ENCODE measurements at places on chromosomes 3 and 15.
A peak's percentile ranks its signal among the peaks of the same experiment; 100 is the strongest.

DNA sequence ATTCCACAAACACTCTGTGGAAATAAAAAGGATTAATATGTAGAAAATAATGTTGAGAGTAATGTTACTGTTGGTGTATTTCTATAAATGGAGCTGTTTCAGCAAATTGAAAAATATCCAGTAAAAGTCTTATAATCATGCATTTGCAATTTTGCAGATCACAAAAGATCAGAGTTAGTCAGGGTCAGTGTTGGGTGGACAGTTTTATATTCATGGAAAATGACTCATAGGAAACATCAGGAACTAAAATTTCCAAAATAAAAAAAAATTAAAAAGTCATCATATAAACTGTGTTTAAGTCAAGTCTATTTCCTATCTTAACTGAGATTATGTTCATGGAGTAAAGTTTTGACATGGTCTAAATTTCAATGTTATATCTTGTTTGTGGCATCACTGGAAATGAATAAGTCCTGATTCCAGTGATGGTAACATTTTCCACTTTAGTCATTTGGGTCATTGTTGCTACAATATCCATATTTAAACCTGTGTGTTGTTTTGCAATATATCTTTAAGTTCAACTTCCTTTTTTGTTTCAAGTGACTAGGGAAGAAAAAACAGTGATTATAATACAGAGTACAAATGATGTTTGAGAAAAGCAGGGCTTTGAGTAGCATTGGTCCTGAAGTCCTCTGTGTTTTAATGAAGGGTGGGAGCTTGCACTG, 37.8 kb downstream of the MITF start:
- no peak for DNase-seq

DNA sequence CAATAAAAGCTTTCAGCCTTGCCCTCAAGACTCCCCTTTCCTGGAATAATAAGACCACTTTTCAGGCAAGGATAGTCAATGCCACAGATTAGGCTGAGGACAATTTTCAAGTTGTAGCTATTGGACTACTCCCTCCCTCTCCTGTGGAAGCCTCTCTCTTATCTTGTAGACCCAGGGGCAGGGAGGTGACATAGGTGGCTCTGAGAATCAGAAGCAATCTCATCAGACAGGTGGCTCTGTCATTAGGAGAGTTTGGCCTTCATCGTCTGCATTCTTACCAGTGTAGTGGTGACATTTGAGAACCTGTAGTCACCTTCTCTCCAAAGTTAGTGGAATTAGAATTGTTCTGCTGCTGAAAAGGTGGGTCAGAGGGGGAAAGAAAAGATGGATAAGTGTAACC, 80.0 kb downstream of the LARS2 start:
- DNase-seq, result no peak

GRCh38 chr3:178345944-178346343, 190.3 kb upstream of the KCNMB2 start:
- no peak for DNase-seq

DNA sequence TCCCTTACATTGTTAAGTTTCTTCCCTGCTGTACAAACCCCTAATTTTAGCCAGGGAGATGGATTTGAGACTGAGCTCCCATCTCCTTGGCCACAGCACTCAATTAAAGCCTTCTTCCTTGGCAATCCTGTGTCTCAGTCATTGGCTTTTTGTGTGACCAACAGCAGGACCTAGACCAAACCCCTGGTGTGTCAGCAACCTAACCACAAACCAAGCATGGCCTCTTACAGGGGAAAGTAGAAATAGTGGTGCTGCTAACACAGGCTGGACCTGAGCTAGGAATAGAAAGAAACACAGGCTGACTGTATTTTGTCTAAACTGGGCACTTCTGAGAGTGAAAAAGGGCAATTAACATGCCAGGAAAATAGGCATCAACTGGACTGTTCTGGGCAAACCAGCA, 37.9 kb downstream of the PPCDC start:
- DNase-seq, result no peak

DNA sequence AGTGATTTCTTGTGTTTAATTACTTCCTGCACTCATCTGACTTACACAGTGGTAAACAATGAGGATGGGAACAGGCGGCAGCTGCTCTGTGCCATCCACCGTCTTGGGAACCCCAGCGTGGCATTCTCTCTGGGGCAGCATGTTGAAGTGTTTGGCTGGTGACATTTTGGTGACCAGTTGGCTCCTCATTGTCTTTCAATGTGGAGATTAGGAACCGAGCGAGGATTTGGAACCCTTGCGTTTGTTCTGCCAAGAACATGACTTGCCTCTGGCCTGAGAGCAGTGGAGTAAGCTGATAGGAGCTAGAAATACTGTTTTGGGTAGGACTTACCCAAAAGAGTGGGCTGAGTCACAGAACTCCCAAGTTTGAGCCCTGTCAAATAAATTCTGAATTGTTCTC, 88.8 kb downstream of the IGF1R start:
- DNase-seq, result no peak

- no peak for DNase-seq
Measured at GRCh38 chr15:39051626-39052322, 487.2 kb upstream of the RASGRP1 start.

DNA sequence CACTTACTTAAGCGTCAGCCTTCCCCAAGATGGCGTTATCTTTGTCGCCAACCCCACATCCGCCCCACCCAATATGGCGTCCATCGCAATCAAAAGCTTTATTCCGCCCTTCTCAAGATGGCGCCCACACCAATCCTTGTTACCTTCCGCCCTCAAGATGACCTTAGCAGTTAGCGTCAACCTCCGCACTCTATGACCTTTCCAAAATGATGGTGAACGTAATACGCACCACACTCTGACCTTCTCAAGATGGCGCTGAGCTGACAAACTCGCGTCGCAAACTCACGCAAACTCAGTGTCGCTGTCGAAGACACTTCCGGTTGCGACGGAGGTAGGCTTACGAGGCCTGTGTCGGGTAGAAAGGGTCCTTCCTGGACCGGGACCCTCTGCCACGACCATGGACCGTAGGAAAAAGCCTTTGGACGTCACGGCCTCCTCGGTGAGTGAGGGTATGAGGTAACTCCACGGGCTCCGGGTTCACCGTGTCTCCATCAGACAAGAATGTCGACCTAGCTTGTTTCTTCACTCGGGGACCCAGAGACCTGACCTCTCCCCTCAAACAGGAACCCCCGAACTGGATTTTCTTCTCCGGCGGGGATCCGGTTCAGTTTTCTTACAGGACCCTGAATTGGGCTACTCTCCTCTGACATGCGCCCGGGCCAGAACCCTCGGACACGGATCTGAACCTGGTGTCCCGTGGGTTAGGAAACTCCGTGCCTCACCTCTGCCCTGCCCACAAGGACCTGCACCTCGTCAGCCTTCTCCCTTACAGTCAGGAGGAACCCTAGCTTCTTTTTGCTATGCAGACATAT, at the start of gene CCDC174:
CCDC174 (plus strand) TSS at position 323 of the 812 bp plus-strand sequence; CDS start at position 398, 75 bp downstream.
- peak; percentile 93 for DNase-seq

DNA sequence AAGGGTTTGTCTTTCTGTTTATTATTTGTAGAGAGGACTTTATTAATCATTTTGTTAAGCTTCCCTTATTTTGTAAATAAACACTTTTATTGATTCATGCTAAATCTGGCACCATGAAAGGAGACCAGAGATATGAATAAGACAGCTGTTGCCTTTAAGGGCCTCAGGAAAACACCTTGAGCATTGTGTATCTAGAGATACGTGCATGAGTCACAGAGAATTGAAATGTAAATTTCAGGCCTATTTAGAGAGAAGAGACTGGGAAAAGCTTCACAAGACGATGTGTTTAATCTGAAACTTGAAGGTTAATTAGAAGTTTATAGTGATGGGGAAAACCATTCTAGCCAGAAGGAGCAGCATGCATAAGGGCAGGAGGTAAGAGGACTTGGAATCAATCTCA, 28.6 kb upstream of the UTS2B start:
- DNase-seq, result no peak

DNA sequence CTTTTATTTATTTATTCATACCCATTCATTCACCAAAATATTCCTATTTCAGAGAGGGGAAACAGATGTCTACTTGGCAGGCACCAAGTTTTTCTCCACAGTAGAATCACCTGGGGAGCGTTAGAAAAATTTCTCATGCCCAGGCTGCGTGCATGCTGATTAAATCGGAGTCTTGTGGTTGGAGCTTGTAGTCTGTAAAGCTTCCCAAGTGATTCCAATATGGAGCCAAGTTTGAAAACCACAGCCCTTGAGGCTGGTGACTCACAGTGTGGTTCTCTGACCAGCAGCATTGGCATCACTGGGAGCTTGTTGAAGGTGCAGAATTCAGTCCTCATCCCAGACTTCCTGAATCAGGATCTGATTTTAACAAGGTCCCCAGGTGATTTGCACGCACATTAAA, 49.7 kb downstream of the PDHB start:
- DNase-seq, result no peak

GRCh38 chr3:128399221-128399915, 67.3 kb downstream of the DNAJB8 start:
- no peak for DNase-seq

DNA sequence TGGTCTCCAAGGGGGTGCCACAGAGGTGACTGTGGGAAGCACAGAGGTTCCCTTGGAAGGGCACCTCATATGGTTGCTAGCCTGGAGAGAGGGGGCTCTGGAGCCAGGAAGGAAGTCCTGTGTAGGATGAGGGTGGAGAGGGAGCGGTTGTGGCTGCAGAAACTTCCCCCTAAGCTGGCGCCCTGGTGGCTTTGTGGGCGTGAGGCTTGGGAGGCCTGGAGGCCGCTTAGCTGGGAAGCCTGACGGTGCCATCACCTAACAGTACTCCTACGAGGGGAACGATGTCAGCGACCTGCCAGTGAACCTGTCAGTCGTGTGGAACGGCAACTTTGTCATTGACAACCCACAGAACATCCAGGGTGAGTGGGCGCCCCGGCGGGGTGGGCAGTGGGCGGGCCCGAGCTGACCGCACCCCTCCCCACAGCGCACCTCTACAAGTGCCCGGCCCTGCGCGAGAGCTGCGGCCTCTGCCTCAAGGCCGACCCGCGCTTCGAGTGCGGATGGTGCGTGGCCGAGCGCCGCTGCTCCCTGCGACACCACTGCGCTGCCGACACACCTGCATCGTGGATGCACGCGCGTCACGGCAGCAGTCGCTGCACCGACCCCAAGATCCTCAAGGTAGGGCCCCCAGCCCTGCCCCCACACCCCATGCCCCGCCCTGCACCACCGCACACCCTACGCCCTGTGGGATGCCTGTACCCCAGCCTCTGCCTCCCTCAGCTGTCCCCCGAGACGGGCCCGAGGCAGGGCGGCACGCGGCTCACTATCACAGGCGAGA, 31.0 kb downstream of the PLXNA1 start:
- DNase-seq, result no peak

DNA sequence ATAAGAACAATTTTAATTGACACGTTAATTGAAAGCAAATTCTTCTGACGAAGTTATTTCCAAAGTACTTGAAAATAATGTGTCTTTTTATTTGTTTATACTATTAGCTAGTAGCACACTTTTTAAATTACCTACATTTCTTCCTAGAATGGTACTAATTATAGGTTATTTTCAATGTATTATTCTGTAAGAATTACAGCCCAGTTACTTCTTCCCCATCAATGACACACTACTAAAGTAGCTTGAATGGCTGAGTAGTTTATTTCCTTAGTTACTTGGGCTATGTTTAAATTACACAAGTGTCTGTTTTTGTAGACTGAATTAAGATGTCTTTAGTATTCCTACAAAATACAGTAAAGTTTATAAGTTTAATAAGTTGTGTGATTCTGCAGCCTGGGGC, 217.6 kb upstream of the IL12A start:
- DNase-seq, result no peak

DNA sequence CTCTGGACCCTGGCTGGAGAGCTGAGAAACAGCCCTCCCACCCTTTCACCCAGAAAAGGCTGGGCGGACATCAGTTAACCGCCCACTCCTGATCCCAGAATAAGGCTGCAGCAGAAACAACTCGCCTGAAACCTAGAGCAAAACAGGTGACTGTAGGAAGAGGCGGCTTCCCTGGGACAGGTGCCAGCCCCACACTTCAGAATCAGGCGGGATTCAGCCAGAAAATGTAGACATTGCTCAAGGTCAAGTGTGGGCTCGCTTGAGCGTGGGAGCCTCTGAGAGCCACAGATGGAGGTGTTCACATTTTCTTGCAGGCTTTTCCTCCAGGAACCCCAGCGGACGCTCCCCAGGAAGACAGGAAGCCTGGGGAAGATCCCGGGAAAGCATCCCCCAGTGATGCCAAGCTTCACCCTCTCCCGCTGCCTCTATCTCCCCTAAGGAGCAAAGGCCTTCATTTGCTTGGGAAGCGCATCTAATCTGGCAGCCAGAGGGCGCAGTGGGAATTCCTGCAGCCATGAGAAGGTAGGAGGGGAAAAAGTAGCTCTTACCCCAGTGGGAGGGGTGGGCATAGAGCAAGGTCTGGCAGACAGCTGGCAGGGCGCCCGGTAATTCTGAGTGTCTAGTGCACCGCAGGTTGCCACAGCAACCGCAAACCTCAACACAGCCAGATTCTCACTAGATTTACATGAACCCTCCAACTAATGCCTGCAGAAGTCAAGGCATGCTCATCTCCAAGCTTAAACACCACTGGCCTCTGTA, 77.7 kb downstream of the OCA2 start:
- DNase-seq, result no peak

DNA sequence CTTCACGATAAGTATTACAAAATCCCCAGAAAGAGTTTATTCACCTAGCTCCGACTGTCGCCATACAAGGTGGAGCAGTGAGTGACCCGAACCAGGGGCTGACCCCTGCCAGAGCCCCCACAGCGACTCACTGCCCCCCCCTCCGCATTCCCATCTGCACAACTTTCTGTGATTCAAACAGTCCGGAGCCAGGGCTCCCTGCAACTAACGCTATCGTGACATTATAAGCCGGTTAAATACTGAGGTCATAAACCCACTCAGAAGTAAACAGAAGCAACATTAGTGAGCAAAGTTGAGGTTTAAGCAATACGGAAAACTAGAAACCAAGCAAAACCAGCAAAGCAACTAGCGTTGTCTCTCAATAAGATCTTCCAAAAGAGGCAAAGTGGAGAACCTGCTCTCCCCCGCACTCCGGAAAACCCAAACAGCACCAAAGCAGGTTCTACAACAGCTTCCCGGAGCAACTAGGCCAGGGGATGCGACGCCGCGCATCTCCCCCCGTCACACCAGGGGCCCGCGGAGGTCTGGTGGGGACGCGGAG, 642 bp downstream of the SCAP start:
- no peak for DNase-seq

DNA sequence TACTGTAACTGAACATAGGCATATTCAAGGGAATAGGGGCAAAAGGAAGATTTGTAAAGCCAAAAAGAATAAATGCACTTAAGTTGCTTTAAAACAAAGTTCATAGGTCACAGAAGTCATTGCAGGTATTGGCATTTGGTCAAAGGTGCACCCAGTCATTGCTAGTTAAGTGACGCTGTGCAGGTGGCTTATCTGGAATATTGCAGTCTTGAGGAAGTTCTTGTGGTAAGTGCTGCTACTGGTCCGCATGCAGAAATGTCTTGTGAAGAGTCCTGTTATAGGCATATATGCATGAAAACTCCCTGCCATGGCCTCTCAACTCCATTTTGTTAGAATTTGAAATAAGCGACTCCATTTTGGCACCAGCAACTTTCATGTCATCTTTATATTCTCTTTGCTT, 293.1 kb downstream of the GBE1 start:
- no peak for DNase-seq
